ENCODE measurements at places on chromosomes 7 and 10.

- DNase-seq, result no peak
Observed at GRCh38 chr10:6201516-6201975, 1.2 kb upstream of the PFKFB3 start.

- DNase-seq, result no peak
Observed at GRCh38 chr7:94145602-94146001, 141.4 kb upstream of the BET1 start.

- peak; percentile 86 for DNase-seq
Observed at GRCh38 chr7:127392566-127393367, at the start of gene ZNF800. TSS of gene ZNF800 (minus strand) at chr7:127392708. CDS start at chr7:127391557, 1,151 bp downstream.

DNA sequence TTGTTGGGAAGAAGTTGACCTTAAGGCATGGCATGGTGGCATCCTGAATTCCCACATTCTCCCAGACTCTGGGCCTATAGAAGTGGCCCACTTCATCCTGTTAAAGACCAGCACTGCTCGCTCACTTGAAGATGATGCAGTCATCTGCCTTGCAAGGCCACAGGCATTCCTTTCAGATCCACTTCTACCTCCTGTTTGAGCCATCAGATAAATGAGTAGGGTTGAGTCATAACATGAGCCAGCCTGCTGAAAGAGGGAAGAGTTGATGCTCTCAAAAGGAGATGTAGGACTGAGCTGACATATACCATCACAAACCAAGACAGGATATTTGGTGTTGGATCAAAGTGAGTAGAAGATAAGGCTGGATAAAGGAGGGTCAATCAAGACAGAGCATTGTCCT is 1.5 kb upstream of the EBLN1 start:
- DNase-seq, result no peak

DNA sequence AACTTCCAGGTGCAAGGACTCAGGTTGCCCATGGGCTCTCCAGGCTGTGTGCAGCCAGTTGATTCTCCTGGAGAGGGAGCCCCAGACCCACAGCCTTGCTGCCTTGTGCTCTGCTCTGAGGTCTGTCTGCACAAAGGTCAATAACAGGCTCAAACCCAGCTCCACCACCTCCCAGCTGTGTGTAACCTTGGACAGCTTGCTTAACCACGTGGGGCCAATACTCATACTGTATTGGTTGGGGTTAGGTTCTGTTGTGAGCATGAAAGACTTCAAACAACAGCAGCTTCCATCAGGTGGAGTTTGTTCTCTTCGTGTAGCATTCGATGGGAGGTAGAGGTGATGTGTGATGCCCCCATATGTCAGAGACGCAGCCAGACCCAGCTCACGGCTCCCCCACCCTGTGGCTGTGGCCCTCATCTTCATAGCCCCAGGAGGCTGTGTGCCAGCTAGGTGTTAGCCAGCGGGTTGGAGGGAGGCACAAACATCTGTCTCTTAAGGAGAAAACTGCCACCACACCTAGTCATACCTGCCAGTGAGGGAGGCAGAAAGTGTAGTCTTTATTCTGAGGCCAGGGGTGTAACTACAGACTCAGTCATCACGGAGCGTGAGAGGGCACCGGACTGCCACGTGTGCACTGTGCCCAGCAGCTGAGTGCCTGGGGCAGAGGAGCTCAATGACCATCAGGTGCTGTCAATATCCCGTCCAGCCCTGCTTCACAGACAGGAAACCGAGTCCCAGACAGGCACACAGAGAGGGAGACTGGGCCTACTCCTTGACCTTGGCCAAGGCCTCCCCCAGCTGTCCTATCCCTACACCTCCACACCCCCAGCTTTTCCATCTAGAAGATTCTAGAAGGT is 8.1 kb upstream of the POLD2 start:
- DNase-seq, result no peak

DNA sequence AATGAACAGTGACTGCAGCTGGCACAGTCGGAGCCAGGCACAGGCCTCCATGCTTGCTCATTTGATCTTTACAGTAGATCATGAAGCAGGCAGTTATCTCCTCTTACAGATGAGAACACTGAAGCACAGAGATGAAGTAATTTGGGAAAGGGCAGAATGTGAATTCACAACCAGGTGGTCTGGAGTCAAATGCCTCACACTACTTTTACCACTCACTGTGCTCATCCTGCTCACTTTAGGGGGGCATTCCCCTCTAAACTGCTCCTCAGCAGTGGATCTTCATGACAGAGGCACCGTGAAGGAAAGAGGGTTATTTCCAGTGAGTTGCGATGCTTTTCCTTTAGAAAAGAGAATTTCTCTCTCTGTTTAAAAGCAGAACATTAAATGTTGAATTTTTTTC is 15.1 kb downstream of the SNX10 start:
- DNase-seq, result no peak

- DNase-seq, result no peak
Observed at GRCh38 chr10:102586858-102587257, 57.4 kb upstream of the TRIM8 start.

- no peak for DNase-seq
Observed at GRCh38 chr10:114987995-114988394, 50.0 kb downstream of the TRUB1 start.

DNA sequence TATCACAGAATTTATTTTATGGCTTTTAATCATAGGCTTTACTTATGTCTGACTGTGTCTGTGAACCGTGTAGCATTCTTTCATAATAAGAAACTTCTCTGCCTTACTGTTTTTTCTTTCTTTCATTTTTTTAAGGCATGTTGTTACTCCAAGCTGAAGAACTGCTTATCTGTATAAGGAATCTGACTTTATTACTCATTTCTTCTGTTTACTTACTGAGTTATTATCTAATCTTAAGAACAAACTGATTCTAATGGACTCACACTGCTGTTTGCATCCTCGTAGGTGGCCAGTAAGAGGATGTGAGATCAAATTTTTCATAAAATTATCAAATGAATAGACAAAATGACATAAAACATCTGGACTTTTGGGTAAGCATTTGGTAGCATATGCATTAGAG is 54.7 kb upstream of the DNAJC1 start:
- DNase-seq, result no peak

DNA sequence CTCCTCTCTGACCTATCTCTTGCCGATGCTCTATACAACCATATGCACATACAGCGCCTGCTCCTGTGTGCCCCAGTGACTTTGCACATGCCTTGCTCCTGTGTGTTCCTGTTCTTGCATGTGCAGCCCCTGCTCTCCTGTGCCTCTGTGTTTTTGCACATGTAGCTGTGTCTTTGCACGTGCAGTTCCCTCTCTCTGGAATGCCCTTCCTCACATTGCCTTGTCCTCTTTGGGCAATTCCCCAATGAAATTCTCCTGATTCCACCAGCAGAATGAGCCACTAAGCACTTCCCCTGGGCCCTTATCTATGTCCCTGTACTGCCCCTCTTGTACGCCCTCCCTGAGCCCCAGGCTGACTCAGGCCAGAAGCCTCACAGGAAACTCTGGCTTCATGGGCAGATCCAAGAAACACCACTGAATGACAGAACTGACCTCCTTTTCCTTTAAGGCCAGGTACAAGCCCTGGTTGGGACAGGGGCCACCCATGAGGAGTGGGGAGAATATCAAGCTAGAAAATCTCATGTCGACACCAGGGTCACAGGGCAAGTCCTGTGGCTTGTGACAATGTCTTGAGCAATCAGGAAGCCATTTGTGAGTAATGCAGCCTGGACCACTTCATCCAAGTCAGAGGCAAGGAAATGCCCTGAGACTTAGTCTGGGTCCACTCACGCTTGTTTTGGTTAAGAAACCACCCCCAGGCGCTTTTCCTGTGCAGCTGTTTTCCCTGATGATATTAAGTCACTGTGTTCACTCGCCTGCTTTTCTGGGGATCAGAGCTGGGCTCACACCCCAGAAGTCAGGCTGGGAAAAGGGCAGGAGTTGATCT is 1.9 kb upstream of the ARHGAP22 start:
- DNase-seq, result no peak

DNA sequence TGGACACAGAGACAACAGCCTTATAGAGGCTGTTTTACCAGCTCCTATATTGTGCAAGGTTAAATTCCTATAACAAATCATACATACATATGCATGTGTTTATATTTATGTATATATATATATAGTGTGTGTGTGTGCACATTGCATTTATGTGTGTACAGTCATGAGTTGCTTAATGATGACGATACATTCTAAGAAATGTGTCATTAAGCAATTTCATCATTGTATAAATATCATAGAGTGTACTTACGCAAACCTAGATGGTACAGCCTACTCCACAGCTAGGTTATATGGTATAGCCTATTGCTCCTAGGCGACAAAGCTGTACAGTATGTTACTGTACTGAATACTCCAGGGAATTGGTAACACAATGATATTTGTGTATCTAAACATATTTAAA is 30.1 kb upstream of the TNKS2 start:
- no peak for DNase-seq

- no peak for DNase-seq
Observed at GRCh38 chr7:158443014-158443687, 144.5 kb downstream of the PTPRN2 start.

- DNase-seq, result no peak
Observed at GRCh38 chr7:70580161-70580560, 551.8 kb upstream of the GALNT17 start.

GRCh38 chr10:102220612-102221011 is 5.5 kb upstream of the ELOVL3 start:
- DNase-seq, result no peak

- no peak for DNase-seq
Observed at GRCh38 chr7:68619526-68619925, 978.7 kb upstream of the AUTS2 start.

Measured in C1 segment of cervical spinal cord (tissue), 14 donors.